ENCODE measurements at places on chromosomes 12 and 14.

DNA sequence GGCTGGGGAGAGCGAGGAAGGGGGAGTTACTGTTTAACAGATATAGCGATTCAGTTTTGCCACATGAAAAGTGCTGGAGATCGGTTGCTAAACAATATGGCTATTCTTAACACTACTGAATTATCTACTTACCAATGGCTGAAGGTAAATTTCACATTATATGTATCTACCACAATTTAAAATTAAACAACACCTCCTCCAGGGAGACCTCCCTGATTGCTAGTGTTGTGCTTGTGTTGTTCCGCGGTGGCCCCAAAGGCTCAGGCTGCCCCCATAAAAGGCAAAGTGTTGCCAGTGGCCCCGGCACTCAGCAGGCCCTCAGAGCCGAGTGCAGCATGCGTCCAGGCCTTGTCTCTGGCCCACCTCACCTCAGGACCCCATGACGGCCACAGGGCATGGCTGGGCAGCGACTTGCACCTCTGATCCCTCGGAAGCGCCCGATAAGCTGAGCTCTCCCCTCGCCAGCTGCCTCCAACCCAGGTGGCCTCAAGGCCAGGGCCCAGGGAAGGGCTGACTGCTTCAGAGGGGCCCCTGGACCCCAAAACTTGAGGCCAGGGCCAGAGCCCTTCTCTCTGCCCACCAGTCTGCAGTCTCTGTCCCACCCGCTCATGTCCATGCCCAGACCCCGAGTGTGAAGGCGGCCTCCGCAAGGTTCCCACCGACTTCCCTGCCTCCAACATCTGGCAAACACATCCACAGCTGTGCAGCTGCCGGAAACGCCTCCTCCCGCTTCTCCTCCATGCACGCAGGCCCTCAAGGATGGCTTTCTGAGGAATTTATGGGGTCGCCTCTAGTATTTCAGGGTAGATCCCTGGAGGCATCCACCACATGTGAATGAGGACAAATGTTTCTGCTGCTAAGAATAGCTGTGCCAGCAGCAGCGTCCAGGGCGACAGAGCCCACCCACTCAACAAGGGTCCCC, 60.0 kb downstream of the NCOR2 start:
- no peak for DNase-seq

DNA sequence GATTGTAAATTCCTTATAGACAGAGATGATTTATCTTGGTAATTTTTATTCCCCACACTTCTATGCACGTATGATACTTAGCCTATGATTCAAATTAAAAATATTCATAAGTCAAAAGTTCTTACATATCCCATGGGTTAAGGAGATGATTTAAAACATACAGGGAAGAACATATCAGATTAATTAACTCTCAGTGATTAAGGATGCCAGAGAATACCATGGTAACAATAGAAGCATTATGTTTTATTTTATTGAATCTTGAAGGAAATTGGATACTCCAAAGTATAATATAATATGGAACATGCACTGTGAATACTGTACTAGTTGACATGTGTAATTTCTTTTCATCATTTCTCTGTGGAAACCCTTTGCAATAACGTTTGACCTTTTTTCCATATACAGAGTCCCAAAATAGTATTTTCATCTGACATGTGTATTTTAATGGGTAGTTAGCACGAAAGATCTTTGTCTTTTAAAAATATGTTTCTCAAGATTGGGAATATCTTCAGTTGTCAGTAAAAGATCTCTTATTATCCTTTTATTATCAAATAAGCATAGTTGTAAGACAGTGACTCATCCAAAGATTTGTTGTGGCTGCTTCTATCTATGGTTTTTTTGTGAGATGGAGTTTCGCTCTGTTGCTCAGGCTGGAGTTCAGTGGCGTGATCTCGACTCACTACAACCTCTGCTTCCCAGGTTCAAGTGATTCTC, 166.7 kb downstream of the RAD51B start:
- no peak for DNase-seq

- no peak for DNase-seq
Measured at GRCh38 chr14:61417141-61417540, 95.8 kb downstream of the PRKCH start.

DNA sequence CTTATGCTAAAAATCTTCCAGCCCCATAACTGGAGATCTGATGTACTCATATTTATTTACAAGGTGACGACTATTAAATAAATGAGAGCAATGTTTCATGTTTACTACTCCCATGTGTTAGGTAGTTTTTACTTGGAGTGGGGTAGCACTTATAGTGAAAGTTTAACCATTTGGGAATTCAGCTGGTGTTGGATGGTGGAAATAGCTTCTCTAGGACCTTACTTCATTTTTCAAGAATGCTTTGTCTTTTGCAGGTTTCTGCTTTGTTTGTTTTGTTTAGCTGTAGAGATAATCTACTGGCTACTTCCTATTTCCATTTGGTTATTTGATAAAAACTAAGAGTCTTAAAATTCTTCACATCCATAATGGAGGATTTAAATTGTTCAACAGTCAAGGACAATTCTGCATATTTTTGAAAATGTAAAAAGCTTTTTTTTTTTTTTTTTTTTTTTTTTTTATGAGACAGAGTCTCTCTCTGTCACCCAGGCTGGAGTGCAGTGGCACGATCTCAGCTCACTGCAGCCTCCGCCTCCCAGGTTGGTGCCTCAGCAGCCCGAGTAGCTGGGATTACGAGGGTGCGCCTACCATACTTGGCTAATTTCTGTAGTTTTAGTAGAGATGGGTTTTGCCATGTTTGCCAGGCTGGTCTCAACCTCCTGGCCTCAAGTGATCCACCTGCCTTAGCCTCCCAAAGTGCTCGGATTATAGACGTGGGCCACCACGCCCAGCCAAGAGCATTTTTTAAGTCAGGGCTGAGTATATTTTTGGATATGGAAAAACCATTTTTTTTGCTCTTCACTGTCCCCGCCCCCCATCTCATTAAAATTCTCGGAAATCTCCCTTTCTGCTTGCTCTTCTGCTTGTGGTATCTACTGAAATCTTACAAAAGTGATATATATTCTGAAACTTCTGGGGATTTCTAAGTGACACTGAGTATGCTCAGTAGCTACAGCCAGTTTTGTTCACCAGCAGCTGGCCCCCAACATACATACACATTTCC, 1.4 kb upstream of the ABCD2 start:
- no peak for DNase-seq

- no peak for DNase-seq
Measured at GRCh38 chr12:76942267-76942666, 63.4 kb upstream of the CSRP2 start.

DNA sequence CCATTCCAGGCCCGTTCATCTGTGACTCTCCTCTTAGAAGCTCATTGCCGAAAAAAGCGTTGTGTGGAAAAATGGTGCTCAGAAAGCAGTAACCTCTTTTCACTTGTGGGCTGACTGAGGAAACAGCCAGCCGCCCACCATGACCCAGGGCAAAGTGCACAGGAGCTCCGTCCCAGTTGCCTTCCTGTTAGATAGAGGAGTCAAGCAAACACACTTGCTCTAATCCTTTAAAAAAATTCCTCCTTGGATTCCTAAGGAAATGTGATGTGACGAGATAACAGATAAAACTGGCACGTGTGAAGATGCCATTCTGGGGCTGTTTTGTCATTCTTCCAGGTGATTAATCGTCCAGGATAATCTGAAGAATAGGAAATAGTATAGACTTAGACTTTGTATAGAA, 396.8 kb upstream of the DDHD1 start:
- no peak for DNase-seq

DNA sequence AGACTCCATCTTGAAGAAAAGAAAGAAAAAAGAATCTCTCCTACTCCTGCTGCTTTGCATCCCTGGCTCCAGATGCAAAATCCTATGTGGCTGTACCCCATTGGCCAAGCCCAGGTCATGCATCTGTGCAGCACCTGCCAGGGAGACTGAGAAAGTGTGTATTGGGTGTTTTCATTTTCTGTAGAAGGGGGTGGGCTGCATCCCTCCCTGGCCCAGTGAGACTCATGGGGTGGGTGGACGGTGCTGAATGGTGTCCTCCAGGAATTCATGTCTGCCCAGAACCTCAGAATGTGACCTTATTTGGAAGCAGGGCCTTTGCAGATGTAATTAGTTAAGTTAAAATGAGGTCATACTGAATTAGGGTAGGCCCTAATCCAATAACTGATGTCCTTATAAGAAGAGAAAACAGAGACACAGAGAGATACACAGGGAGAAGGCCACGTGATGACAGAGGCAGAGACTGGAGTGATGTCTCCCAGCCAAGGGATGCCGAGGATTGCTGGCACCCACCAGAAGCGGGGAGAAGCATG, 23.2 kb downstream of the MOAP1 start:
- DNase-seq, result no peak

GRCh38 chr14:41925409-41925808, 318.7 kb downstream of the LRFN5 start:
- DNase-seq, result no peak

GRCh38 chr12:117155278-117156060, 34.8 kb downstream of the FBXO21 start:
- no peak for DNase-seq

GRCh38 chr14:99271951-99272631, at the start of gene BCL11B:
BCL11B (minus strand) TSS chr14:99272197; CDS start chr14:99271218, 979 bp downstream.
- peak; percentile 7 for DNase-seq

DNA sequence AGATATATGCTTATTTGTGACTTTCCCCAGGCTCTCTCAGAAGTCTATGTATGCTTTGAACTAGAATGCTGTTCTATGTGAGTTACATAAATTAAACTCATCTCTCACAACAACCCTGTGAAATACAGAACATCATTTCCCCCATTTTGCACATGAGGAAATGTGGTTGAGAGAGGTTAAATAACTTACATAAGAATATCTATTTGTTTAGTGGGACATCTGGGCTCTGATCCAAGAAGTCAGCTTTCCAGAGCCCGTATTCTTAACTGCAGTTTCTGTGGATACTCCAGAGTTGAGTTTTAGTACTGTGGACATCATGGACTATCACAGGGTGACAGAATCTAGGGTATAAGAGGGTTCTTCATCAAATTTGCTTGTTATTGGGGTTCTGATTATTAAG, 242.5 kb upstream of the ARHGAP5 start:
- DNase-seq, result no peak

DNA sequence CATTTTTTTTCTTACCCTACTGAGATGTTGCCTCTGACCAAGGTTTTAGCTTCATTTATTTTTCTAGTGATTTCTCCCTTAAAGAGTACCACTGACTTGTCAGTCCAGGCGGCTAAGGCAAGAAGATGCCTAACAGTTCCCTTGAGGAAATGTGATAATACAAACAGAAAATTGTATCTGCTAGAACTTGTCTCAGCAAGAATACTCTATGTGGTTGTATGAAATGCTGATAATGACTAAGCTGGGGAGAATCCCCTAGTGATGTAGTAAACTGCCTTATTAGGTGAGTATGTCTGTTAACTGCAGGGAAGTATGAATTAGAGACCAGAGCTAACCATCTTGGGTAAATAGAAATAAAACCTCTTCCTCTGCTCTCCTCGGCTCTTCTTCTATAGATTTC, 6.7 kb downstream of the C12orf54 start:
- DNase-seq, result no peak

GRCh38 chr12:6747216-6747615, 5.7 kb downstream of the MLF2 start:
- DNase-seq, result no peak

GRCh38 chr12:131494741-131495524, 216.0 kb upstream of the SFSWAP start:
- no peak for DNase-seq

GRCh38 chr12:132828706-132829534, at the start of gene GOLGA3:
GOLGA3 (minus strand) TSS chr12:132828869; CDS start chr12:132822128, 6,741 bp downstream.
- peak; percentile 66 for DNase-seq

DNA sequence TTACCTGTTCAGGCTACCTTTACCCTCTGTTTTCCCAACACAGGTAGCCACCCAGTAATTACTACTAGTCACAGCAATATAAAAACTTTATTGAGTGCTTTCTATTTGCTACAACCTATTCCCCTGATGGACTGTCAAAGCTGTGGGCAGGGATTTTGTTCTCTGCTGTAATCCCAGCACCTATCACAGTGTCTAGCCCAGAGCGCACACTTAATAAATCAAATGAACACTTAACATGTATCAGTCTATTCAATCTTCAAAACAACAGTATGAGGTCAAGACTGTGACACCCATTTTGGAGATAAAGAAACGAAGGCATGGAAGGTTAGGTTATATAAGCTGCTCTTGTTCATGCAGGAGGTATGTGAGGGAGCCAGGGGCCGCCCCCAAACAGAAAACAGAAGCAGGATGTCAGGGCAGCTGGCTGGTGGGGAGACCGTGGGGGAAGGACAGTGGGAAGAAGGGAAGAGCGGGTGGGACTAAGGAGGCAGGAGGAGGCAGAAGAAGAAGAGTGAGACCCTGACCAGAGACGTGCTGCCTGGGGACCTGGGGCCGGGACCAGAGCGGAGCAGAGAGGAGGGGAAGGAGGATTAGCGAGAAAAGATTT, 1.7 kb downstream of the TNFRSF1A start:
- no peak for DNase-seq

- no peak for DNase-seq
Measured at GRCh38 chr12:31801872-31802271, 73.1 kb upstream of the AMN1 start.

DNA sequence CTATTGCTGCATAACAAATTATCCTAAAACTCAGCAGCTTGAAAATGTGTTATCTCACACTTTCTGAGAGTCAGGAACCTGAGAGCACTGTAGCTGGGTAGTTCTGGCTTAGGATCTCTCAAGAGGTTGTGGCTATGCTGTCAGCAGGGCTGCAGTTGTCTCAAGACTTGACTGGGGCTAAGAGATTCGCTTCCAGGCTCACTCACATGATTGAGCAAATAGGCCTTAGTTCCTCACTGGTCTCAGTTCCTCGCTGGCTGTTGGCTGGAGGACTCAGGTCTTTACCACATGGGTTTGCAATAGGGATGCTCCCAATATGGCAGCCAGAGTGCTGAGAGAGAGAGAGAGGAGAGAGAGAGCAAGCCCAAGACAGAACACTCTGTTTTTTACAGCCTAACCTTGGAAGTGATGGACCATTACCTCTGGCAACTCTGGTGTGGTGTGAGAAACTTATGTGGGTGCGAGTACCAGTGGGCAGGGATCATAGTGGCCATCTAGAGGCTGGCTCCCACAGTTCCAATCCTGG, 15.9 kb upstream of the DHRS2 start:
- no peak for DNase-seq

GRCh38 chr14:56720703-56721460, 89.4 kb downstream of the OTX2 start:
- DNase-seq, result no peak

DNA sequence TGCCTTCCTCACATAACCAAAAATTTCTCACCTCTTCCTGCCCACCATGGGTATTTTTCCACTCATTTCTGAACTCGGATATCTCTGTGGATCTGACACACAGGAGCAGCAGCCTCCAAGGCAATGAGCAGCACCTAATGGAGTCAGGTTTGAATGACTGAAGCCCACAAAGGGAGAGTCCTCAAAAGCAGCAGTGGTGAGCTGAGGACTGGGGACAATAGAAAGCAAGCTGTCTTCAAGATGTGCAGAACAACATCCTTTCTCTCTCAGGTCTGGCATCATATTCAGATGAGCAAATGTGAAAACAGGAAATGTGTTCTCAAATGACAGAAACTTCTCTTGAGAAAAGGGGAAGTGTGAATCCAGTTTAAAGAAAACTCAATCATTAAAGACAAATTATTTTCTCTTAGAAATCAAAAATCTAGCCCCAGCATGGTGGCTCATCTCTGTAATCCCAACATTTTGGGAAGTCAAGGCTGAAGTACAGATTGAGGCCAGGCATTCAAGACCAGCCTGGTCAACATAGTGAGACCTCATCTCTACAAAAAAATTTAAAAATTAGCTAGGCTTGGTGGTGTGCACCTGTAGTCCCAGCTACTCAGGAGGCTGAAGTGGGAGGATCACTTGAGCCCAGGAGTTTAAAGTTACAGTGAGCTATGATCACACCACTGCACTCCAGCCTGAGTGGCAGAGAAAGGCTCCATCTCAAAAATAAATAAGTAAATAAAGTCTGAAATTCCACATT, 54.2 kb downstream of the C12orf42 start:
- no peak for DNase-seq

All from HS-27A (cell line).